ENCODE measurements at places on chromosomes 6 and 20. TPM values are rescaled to one million over a fixed set of nuclear protein-coding genes. Genes with fewer than 3 reads are reported as not detected.

DNA sequence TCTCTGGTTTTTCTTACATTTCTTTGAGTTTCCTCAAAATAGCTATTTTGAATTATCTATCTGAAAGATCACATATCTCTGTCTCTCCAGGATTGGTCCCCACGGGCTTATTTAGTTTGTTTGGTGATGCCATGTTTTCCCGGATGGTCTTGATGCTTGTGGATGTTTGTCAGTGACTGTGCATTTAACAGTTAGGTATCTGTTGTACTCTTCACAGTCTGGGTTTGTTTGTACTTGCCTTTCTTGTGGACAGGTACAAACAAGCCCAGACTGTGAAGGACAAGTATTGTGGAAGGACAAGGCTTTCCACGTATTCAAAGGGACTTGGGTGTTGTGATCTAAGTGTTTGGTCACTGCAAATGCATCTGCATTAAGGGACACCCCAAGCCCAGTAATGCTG lies 49.9 kb upstream of the TOP1 start:
- DNase-seq, result no peak

DNA sequence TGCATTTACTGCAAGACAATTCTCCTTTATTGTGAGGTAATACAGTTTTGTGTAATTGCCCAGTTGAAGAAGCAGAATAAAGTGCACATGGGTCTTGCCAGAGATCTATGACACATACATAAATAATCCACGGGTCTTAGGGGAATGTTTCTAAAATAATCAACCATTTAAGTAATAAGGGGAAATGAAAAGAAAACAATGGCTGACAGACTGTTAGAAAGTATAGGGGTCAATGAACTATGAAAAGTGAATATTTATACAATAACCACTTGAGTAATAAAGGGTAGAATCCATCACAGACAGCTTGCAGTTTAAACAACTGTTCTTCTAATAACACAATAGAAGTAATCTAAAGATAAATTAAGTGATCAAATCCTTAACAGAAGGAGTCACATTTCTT lies 477.2 kb downstream of the EYS start:
- no peak for DNase-seq

GRCh38 chr6:32355018-32355417 lies 16.7 kb downstream of the TSBP1 start:
- no peak for DNase-seq

The CLIC5 gene
- 4.3 TPM for total RNA-seq

GRCh38 chr6:43871284-43871683 lies 101.3 kb downstream of the VEGFA start:
- DNase-seq, result no peak

GRCh38 chr6:56244089-56244488 lies 3.3 kb downstream of the COL21A1 start:
- no peak for DNase-seq

The MMP24 gene
- total RNA-seq, result 1.5 TPM

- DNase-seq, result no peak
These were observed 186.7 kb downstream of the GJA10 start for GRCh38 chr6:90080876-90081481.

DNA sequence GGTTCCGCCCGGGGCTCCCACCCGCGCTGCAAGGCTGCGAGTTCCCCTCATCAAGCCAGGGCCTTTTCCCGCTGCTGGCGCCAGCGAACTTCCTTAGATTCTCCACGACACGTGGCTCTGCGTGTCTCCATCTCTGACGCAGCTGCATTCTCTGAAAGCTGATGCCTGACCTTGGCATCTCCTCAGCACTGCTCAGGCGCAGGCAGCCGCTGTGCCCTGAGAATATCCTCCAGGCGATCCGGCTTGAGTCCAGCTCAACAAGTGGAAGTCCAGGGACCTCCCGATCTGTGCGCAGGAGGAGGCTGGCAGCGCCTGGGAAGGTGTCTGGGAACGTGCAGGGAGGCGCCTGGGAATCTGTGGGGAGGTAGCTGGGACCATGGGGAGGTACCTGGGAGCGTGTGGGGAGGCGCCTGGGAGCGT lies 171.2 kb upstream of the THBS2 start:
- no peak for DNase-seq

GRCh38 chr6:7087491-7087979 lies 20.2 kb upstream of the RREB1 start:
- no peak for DNase-seq

GRCh38 chr6:38612143-38612965 lies 27.4 kb downstream of the BTBD9 start:
- no peak for DNase-seq

GRCh38 chr6:98384334-98384733 lies 450.0 kb upstream of the POU3F2 start:
- DNase-seq, result no peak

DNA sequence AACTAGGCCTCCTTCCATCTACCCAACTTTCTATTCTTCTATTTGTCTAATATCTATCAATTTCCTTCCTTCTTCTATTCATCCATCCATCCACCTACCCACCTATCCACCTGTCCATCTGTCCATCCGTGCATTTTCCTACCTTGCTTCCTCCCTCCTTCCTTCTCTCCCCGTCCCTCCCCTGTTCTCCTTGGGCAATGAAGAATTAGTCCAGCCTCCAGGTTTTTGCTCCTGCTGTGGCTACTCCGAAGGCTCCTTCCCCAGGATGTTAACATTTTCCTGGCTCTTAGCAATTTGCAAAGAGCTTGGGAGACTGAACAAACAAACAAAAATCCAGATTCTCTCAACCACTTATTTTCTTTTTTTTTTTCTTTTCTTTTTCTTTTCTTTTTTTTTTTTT lies 81.6 kb downstream of the KCNB1 start:
- DNase-seq, result no peak

The LRFN2 gene
- total RNA-seq, result 0.11 TPM

DNA sequence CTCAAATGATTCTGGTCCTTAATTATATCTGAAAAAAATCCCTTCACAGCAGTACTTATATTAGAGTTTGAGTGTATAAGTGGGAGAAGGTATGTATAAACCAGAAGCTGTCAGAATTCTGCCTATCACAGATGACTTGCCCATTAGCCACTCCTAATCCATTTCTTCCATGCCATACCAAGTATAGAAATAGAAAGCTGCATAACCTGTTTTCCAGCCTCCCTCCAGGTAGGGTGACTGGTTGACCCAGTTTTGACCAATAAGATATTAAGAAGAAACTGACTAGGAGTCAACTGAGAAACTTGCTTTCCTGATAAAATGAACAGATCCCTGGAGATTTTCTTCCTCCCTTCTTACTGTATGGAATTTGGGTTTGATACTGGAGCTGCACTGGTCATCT lies 112.2 kb upstream of the GRIK2 start:
- no peak for DNase-seq

GRCh38 chr6:31702405-31702818 lies 712 bp downstream of the ABHD16A start:
- DNase-seq, result no peak

The SAMD3 gene
- total RNA-seq, result 6.3 TPM

DNA sequence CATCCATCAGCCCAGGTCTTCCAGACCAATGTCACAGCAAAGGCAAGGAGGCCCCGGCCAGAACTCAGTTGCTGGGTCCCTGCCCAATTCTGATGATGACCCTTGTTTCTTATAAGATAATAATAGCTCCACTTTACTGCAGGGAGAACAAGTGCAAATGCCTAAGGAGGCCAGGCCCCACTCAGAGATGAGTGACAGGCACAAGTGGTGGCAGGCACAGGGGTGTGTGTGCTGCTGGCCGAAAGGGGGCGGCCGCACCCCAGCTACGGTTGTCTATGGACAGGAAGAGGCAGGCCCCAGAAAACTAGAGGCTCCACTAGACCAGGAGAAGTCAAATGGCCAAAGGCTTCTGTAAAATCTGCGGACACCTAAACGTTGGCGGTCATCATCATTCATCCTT lies 28.6 kb downstream of the GNAS-AS1 start:
- DNase-seq, result no peak

The PSORS1C1 gene
- total RNA-seq, result 0.48 TPM
